Motor neuron (in vitro differentiated cells): ENCODE measurements at places on chromosomes 12 and 14. TPM values are rescaled to one million over a fixed set of nuclear protein-coding genes. Genes with fewer than 3 reads are reported as not detected.

GRCh38 chr12:62801796-62802195 is 133.2 kb downstream of the PPM1H start:
- ATAC-seq = no peak

GRCh38 chr12:111189792-111190191 is 179.1 kb downstream of the PHETA1 start:
- no peak for ATAC-seq

- no peak for ATAC-seq
Observed at GRCh38 chr14:95495076-95495475, 21.4 kb downstream of the SYNE3 start.

DNA sequence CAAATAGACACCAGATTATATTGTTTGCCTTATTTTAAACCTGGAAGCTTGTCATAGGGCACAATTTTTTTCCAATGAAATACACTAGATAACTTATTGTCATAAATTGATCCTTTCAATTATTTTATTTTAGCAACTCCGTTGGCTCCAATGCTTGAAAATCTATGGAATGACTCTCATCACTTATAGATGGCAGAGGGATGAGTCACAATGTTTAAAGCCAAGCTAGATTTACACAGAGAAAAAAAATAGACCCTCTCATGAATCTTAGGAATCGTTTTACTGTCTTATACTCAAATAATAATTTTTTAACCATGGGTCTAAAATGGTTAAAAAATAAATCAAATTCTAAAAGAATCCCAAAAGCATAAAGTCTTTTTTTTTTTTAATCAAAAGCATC is 1276.6 kb upstream of the FLRT2 start:
- no peak for ATAC-seq

GRCh38 chr12:91252341-91252740 is 69.7 kb upstream of the DCN start:
- no peak for ATAC-seq

GRCh38 chr12:120429368-120429767 is 8.5 kb upstream of the COX6A1 start:
- ATAC-seq = no peak

MPHOSPH9 gene
- total RNA-seq = 34.3 and 39.3 TPM in 2 replicates

TMTC1 gene
- total RNA-seq = 7.8 and 7.9 TPM in 2 replicates

- no peak for ATAC-seq
Observed at GRCh38 chr14:21999402-21999801, 325.8 kb upstream of the OR4E1 start.

OTOGL gene
- total RNA-seq = 0.05 TPM in 2 replicates

DNA sequence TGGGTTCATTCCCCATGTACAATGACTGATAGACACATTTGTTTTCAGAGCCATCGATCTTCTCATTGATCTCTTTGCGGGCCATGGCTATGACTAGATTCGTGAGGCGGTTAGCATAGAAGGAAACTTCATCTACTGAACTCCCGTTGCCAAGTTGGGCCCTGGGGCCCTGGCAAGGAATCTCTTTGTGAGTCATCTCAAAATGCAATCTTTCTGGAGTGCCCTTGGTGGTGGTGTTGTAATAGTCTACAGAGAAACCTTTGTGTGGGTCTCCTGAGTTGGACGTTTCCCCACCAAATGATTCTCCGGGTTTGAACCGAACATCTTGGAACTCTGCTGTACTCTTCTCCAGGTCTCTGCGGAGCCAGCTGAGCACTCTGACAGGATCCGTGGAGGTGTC is 20.4 kb downstream of the AKAP3 start:
- no peak for ATAC-seq

ABCC9 gene
- 0.21 and 0.37 TPM in 2 replicates for total RNA-seq

SARNP gene
- 101 and 136 TPM in 2 replicates for total RNA-seq

DNA sequence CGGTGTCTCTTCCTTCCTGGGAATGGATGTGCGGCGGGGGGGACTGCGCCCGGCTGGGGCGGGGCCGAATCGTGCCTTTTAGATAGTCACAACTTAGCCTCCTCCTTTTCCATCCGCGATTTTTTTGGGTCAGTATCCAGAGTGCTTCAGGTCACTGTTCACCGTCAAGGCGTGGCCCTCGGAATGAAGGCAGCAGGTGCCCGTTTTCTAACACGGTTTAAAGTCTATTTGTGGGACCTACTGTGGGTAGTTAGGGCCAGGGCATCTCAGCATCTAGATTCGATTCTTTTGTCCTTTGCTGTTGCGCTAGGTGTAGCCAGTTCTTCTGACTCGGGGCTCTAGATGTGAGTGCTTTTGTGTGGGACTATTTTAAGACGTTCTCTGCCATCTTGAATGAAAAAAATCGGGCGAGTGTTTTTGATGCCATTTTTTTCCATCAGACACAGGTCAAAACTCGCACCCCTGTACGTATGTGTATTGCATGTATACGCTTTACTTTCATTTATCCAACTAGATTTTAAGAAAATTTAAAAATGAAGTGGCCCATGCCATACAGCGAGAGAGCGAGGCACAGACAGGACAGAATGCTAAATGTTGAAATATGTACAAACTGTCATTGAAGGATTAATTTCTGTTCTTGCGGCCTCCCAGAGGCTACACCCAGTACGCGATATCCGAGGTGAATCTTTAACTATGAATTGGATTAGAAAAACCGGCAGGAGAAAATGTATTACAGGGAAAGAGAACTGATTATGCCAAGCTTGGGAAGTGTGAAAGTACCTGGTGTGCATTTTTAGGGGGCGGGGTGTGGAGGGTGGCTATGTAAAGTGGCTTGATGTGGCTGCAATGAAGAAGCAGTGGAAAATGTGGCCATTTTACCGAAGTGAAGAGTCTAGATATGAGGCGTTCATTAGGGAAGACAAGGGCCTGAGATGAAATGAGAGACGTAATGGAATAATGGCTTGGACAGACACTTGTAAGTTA is 835 bp downstream of the VEZT start:
- ATAC-seq = no peak

DNA sequence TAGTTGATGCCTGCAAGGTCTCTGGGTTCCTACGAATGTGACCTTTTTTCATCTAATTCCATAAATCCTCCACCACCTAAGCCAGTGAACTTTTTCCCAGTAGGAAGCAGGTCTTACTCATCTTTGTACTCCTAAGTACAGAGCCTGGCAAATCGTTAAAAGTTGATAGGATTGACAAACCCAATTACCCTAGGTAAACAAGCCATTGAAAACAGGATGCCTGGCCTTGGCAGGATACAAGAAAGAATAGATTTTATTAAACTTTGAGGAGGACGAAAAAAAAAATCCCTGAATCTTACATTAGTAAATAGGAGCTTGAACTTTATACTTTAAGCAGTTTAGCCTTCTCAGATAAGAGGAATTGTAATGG is 5.6 kb downstream of the TBPL2 start:
- ATAC-seq = no peak

RAD51B gene
- 10.4 and 11.0 TPM in 2 replicates for total RNA-seq

STYK1 gene
- 0.14 and 0.16 TPM in 2 replicates for total RNA-seq

GZMH gene
- not detected in 2 replicates for total RNA-seq

GRCh38 chr14:23409966-23410635 is 2.0 kb upstream of the MYH6 start:
- ATAC-seq = no peak

GRCh38 chr12:58584880-58585279 is 335.4 kb downstream of the LRIG3 start:
- no peak for ATAC-seq

GRCh38 chr12:57853864-57854556 is 7.5 kb upstream of the CTDSP2 start:
- ATAC-seq = no peak

GCH1 gene
- 2.4 and 2.9 TPM in 2 replicates for total RNA-seq

CLEC4D gene
- total RNA-seq = 0.11 and 0.25 TPM in 2 replicates

FAM216A gene
- 25.7 and 32.1 TPM in 2 replicates for total RNA-seq

DNA sequence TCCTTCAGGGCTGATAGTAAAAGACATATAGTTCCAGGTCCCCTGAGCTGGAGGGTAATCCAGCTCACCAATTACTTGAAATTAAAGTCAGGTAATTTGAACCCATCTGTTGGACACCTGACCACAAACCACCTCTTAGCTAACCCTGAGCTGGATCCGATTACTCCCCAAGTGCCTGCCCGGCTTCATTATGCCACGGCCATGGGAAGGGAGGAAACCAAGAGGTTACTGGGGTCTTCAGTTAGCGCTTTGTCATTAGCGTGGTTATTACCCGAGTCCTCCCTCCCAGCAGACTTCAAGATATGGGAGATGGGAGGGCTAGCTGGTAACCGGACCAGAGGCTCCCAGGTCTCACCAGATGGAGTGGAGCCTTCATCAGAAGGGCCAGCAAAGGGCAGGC is 1071.4 kb downstream of the BCL11B start:
- no peak for ATAC-seq

GRCh38 chr14:76007852-76008251 is 22.3 kb downstream of the IFT43 start:
- ATAC-seq = no peak
